NCI-H460 (cell line): ENCODE measurements at places on chromosomes 5 and 9.
A peak's percentile ranks its signal among the peaks of the same experiment; 100 is the strongest.

DNA sequence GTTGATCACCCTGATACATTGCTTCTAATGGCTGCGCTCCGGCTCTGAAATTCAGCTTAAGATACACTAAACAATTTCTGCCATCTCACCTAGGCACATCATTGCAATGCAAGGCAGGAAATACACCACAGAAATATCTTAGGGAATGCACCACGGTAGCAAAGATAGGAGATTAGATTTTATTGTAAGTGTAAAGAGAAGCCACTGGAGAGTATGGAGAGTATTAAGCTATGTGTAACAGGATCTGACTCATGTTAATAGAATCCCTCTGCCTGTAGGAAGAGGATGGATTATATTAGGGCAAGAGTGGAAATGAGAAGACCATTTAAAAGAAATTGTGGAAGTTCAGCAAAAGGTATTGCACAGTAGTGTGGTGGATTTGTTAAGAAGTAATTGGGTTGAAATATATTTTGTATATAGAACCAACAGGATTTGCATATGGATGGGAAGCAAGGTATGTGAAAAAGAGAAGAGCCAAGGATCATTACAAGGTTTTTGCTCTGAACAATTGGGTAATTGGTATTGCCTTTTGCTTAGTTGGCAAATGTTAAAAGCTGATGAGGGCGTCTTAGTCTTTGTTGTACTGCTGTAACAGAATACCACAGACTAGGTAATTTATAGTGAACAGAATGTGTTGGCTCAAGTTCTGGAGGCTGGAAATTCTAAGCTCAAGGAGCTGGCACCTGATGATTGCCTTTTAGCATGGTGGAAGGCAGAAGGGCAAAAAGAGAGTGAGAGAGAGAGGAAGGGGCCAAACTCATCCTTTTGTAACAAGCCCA is 636.1 kb downstream of the PSAT1 start:
- no peak for DNase-seq

- DNase-seq, result no peak
Measured at GRCh38 chr5:110809006-110809405, 70.2 kb downstream of the SLC25A46 start.

- no peak for DNase-seq
Measured at GRCh38 chr5:82309091-82309531, 31.0 kb upstream of the RPS23 start.

DNA sequence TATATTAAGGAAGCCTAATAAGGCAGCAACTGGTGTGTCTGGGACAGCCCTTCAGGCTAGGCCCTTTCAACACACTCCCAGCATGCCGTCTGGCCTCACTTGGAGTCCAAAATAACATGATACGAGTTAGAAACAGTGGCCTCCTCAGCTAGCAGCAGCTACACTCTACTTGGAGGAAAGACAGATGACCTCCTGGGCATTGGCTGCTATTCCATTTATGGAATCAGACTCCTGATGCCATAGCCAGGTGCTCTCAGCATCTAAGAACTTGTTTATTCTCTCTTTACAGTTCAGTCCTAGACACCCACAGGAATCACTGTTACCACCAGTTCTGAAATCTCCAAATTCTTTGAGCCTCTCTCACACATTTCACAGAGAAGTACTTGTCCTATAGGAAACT is 31.8 kb downstream of the RUSC2 start:
- no peak for DNase-seq

GRCh38 chr5:178339272-178339671 is 106.7 kb upstream of the PHYKPL start:
- DNase-seq, result no peak

DNA sequence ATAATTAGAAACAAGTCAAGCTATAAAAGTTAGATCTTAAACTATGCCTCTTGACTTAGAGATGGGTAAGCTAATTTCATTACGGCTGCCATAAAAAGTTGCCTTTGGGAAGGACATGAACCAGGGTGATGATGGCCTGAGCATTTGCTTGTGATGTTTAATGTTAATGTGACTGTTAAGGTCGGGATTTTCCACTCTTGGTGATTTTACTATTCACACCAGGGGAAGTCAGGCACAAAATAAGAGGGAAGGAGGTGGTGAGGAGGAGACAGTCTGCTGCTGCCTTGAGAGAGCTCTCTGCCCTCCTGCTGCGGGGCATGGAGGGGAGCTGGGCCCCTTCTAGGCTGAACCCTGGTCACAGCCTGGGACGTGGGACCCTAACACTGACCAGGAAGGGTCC is 34.4 kb downstream of the AHRR start:
- no peak for DNase-seq

GRCh38 chr5:119554597-119554996 is 74.8 kb upstream of the FAM170A start:
- no peak for DNase-seq

DNA sequence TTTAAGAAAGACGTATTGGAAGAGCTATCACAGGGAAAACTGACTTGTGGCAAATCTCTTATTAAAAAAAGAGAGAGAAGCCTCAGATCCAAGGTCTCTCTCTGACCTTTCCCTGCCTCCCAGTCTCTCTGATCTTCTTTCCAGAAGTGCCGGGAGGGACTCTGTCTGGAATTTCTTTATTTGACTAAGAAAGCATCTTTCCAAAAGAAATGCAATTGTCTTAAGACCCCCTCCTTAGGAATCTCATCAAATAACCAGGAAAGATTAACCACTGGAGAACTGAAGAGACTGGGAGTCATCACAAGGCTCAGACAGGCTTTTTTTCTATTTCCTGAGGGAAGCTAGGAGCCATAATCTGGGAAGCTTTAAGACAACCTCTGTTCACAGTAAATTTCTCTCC is 4.6 kb downstream of the C1QTNF3 start:
- no peak for DNase-seq

GRCh38 chr9:92265154-92265553 is 28.3 kb downstream of the IARS1 start:
- peak; percentile 7 for DNase-seq

DNA sequence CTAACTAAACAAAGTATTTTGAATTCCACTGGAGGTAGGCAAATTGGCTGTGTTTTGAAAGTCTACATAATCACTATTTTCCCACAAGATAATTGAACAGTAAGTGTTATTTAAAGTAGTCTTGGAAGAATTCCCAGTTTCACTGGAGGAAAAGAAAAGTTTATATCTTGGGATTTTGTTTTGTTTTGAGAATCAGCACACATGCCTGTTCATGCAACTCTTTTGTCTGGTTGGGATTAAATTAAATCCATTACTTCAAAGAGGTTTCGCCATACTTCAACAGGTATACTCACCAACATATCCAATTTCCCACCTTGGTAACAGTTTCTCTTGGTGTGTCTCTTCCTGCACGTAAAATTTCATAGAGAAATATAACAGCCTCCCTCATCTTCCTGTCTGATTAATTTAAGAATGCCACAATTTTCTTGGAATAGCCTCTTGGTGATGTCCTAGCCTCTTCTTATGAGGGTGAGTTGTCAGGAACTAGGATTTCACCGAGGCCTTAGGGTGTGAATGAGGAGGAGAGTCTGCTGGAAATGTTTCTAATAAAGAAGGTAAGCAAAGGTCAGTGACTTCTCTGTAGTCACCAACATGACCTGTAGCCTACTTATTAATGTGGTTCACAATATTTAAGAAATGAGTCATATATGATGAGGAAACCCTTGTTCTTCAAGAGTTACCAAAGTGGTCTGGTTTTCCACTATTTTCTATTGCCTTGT is 48.1 kb downstream of the ITGA2 start:
- DNase-seq, result no peak

GRCh38 chr9:131186622-131187021 is 61.2 kb downstream of the NUP214 start:
- DNase-seq, result no peak

DNA sequence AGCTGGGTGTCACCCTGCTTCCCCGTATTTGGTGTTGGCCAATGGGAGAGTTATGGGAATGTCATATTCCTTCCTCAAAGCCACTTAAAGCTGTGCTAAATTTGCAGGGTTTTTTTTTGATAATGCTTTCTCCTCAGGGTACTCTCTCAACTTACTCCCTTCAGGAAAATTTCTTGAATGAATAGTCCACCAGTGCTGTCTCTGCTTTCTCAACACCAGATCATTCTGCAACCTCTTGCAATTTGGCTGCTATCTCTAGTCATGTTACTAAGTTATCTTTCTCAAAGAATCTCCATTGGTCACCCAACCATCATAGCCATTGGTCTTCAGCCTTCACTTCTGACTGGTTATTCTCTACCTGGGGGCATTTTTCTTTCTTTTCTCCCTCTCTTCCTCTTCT is 13.4 kb upstream of the TNFAIP8 start:
- no peak for DNase-seq

- no peak for DNase-seq
Measured at GRCh38 chr5:136169218-136169617, 23.7 kb downstream of the SMIM32 start.

- DNase-seq, result no peak
Measured at GRCh38 chr5:143434261-143435209, 31.0 kb upstream of the NR3C1 start.

GRCh38 chr5:68027519-68027918 is 188.0 kb upstream of the PIK3R1 start:
- no peak for DNase-seq

- DNase-seq, result no peak
Measured at GRCh38 chr5:151970885-151971284, 46.2 kb upstream of the GLRA1 start.

DNA sequence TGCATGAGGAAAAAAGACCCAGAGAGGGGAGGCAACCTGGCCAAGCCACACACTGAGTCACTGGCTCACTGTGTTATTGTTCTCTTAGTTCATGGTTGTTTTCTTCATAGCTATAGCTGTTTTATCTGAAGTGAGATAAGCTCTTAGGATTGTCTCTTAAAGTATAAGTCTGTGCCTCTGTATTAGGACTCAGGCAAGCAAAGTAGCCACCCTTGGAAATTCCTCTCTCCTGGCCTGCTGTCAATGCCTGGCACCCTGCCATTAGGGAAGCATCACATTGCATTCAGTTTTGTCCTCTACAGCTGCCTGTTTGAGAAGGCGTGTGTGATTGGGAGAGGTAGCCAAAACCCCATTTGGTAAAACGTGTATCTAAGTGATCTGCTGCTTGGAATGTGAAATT is 147.4 kb upstream of the GLRA1 start:
- no peak for DNase-seq
